ENCODE measurements at places on chromosomes 16 and 17.

DNA sequence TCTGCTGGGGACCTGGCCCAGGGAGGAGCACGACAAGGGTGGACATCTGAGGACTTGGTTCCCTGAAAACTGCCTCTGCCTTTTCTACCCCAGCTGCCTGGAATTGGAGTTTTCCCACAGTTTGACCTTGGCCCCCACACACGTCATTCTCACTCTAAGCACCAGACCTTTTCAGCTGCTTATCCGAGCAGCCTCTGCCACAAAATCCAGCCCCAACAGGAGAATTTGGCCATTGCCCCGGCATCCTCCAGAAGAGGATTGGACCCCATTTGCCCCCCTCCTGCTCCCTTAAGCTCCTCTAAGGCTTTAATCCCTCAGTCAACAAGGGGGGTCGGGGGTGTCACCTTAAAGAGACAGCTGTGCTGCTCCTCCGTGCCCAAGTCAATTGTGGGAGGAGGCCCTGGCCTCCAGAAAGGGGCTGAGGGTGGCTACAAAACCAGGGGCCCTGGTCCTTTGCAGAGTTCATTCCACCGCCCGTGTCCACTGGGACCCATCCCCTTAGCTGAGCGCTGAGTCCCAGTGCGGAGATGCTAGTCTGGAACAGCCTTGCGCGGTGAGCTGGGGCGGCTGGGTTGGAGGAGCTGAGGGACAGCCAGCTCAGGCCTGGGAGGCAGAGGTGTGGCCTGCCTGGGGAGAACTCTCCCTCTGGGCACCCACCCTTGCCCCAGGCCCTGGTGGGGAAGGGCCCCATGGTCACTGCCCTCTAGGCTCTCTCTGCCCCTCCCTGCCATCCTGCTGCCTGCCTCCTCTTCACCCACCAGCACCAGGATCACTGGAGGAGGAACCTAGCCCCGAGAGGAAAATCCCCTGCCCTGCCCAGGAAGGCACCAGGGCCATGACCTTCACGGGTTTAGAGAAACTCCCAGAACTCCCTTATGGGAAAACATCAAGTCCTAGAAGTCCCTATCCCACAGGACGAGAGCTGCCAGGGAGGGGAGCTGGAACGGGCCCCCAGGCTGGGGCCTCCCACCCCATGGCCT, 18.8 kb downstream of the TTYH2 start:
- no peak for DNase-seq

DNA sequence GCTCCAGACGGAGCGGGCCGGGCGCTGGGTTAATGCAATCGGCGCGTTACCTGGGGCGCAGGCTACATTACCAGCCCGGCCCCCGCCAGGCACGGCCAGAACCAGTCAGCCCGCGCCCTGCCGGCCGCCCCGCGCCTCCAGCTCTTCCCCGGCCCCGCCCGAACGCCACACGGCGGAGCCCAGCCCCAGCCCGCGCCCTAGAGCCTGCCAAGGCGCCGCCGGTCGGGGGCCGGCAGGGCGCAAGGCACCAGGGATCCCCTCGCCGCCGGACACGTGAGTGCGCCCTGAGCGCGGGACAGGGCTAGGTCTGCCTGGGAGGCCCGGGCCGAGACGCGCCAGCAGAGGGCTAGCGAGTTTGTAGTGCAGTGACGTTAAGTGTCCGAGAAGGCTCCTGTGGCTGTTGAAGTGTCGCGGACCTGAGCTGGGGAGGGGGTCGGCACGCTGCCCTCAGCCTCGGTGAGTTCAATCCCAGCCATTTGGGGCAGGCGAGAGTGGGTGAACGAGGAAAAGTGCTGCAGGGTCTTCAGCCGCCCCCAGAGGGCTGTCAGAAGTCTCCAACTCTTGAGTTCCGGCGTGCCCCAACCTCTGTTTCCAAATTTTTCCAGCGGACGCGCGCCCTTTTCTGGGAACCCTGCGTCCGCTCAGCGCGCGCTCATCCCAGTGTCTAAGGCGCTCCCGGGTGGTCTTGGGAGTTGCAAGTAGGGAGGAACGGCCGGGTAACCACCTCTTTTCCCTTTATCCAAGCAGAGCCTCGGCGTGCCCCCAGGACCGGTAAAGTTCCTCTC, at the start of gene SLC6A2:
SLC6A2 (plus strand) TSS at position 92 of the 785 bp plus-strand sequence. CDS start 707 bp downstream, outside the sequence.
- DNase-seq, result no peak

GRCh38 chr16:72502594-72503005, 330.6 kb upstream of the PMFBP1 start:
- DNase-seq, result no peak

DNA sequence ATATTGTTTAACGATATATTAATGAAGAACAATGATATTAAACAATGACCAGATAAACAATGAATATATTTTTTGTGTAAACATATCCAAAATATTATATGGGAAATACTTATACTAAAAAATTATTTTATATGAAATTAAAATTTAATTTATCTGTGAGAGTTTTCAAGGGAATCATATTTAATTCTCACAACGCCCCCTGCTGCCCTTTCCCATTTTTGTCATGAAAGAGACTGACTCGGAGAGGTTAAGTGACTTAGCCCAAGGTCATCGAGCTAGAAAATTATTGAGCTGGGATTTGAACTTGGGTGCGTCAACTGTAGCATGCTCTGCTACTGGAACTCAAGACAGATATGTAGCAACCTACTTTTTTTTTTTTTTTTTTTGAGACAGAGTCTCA, 7.2 kb upstream of the MYCBPAP start:
- peak; percentile 10 for DNase-seq

- no peak for DNase-seq
These were observed 28.1 kb downstream of the HEATR3 start for GRCh38 chr16:50093607-50094539.

DNA sequence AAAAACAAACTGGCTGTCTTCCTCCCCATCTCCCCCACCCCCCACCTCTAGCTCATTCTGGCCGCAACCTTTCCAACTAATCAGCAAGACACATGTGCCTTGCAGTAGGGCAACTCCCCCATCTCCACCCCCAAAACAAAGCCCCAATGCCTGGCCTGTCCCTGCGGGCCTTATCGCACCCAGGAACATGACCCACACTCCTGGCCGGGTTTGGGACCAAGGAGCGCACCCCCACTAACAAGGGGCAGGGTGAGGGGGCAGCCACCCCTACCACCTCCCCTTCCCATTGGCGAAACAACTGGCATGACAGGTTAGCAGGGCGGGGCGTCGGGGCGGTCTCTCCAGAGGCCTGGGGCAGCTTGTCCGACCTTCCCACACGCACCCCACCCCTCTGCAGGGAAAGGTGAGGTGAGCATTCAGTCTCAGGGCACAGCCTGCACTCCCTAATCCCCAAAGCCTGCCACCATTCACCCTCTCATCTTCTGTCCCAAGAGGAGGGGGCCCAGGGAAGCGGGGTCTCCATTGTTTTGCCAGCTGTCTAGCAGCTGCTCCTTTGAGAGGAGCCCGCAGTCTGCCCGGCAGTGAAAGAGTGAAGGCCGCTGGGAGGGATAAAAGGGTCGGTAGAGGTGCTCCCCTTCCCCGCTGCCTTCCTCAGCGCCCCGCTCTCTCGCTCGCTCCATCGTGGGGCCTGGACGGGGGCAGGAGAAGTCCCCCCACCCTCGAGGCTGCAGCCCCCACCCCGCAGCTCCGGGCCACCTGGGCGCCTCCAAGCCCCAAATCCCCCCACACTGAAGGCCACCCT, 765 bp downstream of the MYO18A start:
- DNase-seq, result no peak
